ENCODE measurements at places on chromosomes 6 and 20.

DNA sequence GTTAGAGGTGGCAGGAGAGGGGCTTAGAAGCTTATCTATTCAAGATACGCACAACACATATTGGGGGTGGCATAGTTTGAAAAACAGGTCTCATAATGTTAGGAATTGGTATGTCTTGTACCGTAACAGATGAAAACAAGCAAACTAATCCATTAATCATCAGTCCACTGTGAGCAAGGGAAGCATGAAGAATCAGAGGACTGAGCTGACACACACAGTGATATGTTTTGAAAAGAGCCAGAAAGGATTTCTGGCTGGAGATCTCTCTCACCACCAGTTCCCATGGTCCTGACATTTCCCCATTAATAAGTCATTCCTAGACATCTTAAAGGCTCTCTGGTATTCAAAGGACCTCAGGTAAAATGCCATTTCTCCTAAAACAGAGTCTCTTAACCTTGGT lies 158.8 kb upstream of the PHACTR1 start:
- no peak for DNase-seq

DNA sequence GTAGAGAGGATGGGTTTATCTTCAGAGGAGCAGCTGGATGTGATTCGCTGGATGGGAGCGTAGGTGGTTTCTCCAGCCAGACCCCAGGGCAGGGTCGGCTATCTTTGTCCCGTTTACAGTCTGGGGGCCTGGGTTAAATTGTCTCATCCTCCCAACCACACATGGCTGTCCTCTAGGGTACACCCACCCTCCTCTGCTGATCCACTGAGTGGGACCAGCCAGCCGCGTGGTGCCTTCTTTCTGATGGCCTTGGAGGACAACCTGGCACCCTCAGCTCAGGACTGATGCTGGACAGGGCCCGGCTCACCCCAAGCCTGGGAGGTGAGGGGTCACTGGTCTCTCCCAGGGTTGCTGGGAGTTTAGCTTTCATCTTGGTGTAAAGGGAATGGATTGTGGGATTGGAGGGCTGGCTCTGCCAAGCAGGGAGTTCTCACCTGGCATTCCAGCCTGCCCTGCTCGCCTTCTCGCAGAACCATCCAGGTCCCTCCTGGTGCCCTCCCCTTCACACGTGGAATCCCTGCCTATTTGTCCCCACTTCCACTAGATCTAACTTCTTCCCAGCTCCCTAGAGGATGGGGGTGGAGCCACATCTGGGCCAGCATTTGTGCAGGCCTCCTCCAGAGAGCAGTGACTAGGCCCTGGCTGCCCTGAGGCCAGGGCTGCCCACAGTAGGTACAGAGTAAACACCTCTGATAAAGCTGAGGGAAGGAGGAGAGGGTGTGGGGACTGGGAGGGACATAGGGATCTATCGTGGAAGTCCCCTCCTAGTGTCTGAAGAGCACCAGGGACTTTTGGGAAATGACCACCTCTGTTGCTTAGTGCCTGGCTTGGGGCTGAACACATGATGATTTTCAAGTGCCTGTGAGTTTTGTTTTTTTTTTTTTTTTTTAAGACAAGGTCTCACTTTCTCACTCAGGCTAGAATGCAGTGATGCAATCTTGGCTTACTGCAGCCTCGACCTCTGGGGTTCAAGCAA lies 1.6 kb downstream of the ITPR3 start:
- DNase-seq = no peak

GRCh38 chr6:169370054-169370453 lies 116.4 kb upstream of the THBS2 start:
- DNase-seq = no peak

GRCh38 chr6:127956260-127956888 lies 55.5 kb upstream of the THEMIS start:
- no peak for DNase-seq

DNA sequence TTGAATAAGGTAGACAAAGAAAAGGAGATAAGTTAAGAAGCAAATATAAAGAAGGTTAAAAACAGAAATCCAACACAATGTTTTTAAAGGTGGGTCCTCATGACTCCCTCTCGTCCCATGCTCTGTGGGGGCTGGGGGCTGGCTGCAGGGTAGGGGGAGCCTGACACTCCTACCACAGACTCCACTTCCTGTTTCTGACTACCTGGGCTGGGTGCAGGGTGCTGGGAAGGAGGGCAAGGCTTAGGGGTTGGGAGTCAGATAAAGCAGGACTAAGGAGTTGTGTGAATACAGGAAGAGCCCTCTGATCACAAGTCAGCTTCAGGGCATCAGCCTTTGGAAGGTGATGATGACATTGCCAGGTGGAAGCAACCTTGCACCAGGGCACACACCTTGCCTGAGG lies 277.0 kb upstream of the SGK1 start:
- no peak for DNase-seq

GRCh38 chr6:44049989-44050871 lies 77.0 kb downstream of the MRPL14 start:
- DNase-seq = no peak

DNA sequence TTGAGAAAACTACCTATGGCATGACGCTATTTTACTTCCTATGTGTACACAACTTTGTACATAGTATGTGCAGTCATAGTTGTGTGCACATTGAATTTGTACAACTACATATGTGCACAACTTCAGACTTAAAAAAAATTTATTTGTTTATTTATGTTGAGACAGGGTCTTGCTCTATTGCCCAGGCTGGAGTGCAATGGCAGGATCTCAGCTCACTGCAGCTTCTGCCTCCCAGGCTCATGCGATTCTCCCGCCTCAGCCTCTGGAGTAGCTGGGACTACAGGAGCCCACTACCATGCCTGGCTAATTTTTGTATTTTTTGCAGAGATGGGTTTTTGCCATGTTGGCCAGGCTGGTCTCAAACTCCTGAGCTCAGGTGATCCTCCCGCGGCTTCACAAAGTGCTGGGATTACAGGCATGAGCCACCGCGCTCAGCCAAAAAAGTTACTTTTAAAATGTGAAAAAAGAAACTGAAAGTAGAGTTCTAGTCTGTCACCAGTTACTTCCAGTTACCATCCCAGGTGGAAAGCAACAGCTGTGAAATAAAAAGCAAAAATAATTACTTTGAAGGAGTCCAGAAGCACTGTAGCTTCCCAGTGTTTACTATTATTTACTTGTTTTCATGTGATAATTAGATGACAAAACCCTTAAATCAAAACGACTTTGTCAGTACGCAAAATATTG lies 1.7 kb upstream of the ZKSCAN8 start:
- no peak for DNase-seq

- no peak for DNase-seq
These were observed 117.4 kb downstream of the TTLL2 start for GRCh38 chr6:167442245-167442644.

DNA sequence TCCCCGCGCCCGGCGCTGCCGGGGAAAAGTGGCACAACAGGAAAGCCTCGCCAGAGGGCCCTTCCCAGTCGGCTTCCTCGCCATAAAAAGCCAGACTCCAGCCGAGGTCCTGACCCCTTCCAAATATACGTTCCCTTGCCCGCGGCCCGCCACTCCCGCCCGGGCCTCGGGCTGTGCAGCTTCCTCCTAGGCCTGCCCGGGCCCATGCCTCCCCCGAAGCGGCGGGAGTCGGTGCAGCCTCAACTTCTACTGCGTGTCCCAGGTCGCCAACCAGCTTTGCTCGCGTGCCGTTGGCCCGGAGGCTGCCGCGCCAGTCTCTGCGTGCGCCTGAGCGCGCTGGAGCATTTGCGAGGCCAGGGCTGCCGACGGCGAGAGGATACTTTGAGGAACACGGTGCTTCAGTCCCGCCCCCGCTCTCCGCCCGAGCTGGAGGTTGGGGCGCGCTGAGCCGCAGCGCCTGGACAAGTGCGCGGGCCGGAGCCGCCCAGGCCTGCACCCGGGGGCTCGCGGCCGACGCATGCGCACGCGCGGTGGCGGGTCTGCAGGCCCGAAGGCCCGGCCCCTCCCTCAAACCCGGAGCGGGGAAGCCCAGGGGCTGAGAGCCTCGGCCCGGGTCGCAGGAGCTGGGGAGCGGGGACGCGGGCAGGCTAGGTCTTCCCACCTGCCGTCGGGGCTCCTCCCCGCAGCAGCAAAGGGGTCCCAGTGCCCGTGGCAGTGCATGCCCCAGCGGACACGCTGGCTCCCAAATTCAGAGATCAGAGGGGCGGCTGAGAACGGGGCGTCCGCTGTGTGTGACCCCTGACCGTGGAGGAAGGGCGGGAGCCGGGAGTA lies 10.2 kb downstream of the FOXC1 start:
- DNase-seq = no peak

- no peak for DNase-seq
These were observed 70.2 kb upstream of the CCDC167 start for GRCh38 chr6:37569743-37570481.

GRCh38 chr6:81938014-81938856 lies 185.8 kb upstream of the TENT5A start:
- peak; percentile 89 for DNase-seq

DNA sequence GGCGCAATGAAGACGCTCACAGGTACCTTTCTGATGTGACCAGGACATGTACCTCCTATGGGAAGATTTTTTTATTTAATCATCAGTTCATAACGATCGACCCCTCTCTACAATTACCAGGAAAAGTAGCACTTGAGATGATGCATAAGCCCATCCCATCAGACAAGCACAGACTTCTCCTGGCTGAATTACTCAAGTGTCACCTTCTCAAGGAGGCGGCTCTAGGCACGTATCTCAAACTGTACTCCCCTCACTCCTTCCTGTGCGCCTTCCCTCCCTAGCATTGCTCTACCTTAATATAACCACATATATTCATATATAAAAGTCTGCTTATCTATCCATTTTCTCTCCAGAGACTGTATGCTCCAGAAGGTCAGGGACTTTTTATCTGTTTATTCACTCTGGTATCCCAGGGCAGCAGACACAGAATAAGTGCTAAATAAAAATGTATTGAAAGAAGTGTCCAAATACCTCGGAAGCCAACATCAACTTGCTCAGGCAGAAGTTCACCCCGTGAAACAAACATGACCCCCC lies 71.5 kb downstream of the CNKSR3 start:
- no peak for DNase-seq

DNA sequence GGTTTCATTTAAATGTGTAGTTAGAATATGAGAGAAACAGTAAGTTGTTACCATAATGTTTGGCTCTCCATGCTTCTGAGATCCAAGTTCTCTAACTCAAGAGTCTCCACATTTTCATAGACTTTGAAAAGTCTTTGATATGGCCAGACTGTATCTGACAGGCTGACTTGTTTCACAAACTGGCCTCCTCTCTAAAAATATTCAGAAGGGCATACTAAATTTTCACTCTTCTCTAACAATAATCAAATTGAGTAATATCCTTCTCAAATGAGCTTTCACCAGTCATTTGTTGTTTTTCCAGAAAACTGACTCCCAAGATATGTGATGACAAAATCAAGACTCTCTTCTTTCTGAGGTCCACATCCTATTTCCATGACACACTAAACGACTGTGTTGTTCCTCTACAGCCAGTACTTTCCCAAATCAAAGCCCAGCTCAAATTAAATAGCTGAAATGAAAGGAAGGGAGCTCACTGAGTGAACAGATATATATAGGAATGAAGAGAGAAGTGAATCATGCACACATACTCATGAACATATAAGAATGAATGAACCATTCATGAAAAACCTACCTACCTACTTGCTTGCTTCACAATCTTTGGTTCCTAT lies 15.1 kb downstream of the HIVEP2 start:
- no peak for DNase-seq

DNA sequence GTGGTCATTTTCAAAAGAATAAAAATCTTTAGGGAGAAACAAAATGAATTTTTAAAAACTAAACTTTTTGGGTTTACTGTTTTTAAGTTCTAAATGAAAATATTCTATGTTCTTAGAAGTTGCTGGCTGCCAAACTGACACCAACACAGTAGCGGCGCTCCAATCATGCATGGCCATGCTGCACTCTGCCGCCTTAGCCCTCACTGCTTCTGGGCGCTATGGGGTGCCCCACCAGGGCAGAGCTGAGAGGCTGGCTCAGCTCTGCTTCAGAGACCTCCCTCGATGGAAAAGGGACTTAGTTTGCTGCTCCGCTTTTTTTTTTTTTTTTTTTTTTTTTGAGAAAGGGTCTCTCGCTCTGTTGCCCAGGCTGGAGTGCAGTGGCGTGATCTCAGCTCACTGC lies 20.9 kb downstream of the EZR start:
- DNase-seq = no peak

DNA sequence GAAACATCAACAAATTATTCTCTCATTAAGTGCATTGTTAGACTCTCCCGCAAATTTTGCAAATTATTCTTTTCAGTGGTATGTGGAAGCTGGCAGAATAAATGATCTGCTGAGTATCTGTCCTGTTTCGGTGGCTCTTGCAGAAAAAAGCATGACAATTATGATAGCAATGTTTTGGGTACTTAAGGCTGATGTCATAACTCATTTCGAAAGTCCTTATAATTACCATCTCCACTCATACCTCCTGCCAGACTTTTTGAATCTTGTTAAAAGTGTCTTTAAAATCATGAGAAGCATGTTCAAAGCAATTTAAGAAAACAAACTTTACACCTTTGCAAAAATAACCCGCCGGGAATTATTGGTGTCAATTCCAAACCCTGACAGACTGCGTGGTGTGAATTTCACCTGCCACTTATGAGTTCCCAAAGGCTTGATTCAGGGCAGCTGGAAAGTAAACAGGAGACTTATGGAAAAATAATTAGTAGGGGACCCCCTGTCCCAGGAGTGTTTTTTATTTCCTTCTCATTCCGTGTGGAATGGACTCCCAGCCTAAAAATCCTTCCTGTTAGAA lies 87.6 kb upstream of the E2F3 start:
- DNase-seq = no peak

- DNase-seq = no peak
These were observed 62.0 kb downstream of the ZFP64 start for GRCh38 chr20:52129611-52130010.

DNA sequence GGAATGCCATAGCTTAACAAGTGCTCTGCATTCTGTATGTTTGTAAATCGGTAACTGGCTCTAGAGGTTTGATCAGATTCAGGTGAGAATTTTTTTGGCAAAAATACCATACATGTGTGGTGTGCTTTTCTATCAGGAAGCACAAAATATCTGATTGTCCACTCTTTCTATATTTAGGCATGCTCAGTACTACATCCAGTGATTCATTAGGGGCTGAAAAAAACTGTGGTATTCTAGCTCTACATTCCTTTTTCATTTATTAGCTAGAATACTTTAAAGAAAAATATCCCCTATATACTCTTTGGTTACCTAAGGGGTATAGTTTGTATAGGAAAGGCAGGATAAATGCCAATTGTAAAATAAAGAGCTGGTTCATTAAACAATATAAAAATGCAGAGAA lies 10.6 kb upstream of the ELOVL2 start:
- DNase-seq = no peak

DNA sequence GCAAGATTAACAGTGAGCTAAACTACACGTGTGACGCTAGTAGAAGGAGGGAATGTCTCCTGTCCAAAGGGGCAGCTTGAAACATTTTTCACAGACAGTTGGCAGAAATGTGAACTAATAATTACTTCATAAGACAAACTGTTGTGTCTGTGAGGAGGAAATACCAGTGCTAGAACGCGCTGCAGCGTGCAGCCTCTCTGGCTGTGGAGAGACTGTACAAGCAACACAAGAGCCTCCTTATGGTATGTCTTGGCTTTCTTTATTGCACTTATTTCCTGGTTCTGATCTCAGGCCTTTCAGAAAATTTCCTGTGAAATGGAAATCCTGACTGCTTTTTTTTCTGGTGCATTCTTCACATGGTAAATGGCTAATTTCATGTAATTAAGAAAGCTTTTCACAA lies 25.3 kb upstream of the TIAM2 start:
- DNase-seq = no peak

Data from RCC 7860 (cell line).